Skeletal muscle tissue (tissue), 5 donors: ENCODE measurements at places on chromosomes 1 and 21. TPM values are rescaled to one million over a fixed set of nuclear protein-coding genes. Genes with fewer than 3 reads are reported as not detected.

Gene WNT3A
- total RNA-seq = not detected

Gene RCC2
- 20.4 TPM for total RNA-seq

Gene RAP1GAP
- total RNA-seq = 1.0 TPM

Gene KCNJ9
- total RNA-seq = not detected

Gene ANGPTL1
- total RNA-seq = 47.5 TPM

Gene LCE2B
- total RNA-seq = not detected
